Activated CD4-positive, alpha-beta T cell treated with anti-CD3 and anti-CD28 coated beads for 1 hour (primary cell): ENCODE measurements at places on chromosomes 6 and 20.

GRCh38 chr6:44020148-44020547 is 107.1 kb downstream of the MRPL14 start:
- no peak for DNase-seq

GRCh38 chr20:37020636-37021035 is 69.1 kb upstream of the SAMHD1 start:
- DNase-seq = no peak

- DNase-seq = no peak
Observed at GRCh38 chr20:46964618-46965455, 70.2 kb downstream of the EYA2 start.

DNA sequence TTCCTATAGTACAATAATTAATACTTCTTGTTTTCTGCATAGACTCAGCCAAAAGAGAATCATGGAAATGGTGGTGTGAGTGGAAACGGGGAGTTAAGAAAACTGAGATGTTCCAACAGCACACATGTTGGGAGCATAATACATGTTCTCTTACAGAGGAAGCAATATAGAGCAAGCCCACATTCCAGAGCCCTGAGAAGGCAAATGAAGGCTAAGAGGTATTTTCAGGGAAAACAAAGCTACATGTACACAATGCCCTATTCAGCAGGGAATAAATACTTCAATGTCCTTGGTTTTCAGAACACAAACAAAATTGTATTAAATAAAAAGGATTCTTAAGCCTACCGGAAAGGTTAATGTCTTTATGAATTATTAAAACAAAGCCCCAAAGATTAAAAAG is 35.1 kb upstream of the SMIM8 start:
- no peak for DNase-seq

DNA sequence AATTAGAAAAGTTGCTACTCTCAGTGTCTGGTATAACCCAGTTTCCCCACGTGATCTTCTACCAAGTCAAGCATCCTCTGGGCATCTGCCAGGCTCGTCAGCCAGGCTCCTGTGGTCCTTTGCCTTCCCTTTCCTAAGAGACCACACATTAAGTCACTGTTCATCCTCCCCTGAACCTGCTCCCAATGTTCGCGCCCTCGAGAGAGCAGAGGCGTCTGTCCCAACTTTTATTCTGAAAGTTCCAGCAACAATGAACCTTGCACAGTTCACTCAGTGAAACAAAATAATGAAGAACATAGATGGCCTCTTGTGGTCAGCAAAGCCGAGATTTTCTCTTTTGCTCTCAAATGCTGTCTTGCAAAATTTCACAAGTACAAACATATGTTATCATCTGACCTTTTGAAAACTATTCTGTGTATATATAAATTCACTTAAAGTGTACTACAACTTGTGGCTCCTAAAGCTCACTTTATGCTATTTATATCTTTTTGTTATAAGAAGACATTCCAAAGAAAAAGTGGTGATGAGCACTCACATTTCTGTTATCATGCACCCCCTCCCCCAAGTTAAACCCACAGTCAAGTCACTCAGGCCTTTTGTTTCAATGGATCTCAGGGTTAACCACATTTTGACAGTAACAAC is 39.2 kb upstream of the NHSL1 start:
- DNase-seq = no peak

GRCh38 chr6:89184344-89184743 is 32.8 kb downstream of the GABRR1 start:
- no peak for DNase-seq

DNA sequence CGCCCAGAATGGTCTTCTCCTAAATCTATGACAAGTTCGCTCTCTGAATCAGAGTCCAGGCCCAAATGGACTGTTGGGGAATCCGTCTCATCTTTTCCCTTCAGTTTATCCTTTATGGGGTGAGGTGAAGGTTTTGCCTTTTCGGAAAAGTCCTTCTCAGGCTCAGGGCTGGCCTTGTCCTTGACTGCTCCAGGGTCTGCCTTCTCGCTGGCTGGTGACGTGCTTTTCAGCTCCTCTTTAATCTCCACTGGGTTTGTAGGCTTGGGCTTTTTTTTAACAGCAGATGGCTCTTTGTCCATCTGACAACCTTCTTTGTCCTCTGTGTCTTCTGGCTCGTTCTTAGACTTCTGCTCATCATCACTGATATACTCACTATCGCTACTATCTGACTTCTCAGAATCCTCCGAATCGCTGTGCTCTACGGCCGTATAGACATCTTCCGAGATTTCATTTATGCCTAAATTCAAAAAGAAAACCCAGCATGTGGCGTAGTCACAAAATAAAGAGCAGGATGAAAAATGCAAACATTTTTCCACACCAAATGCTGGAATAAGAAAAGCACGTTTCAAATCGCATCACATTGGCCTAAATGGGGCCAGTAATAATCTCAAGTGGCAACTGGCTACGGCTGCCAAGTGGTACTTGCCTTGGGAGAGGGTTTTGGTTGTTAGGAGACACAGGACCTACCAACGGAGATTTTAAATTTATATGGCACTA is 110.3 kb downstream of the ZMYND8 start:
- no peak for DNase-seq

- DNase-seq = no peak
Observed at GRCh38 chr6:150767571-150768018, 97.9 kb upstream of the MTHFD1L start.

GRCh38 chr6:44056392-44057237 is 70.6 kb downstream of the MRPL14 start:
- no peak for DNase-seq

DNA sequence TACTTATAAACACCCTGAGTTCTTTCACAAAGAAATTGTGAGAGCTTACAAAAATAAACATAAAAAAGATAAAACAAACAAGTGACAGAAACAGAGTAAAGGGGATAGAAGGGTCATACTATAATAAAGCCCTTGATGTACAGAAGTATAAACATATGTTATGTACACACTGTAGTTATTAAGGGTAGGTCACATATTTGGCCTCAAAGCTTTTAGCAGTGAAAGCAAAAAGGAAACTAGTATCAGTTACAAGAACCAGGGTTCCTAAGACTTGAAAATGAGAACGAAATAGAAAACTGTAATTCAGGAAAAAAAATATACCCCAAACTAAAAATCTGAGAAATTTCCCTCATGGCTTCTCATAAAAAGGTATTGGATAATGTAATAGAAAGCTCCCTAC is 380.6 kb downstream of the HDGFL1 start:
- no peak for DNase-seq

- no peak for DNase-seq
Observed at GRCh38 chr6:43495409-43495941, 14.7 kb downstream of the LRRC73 start.

DNA sequence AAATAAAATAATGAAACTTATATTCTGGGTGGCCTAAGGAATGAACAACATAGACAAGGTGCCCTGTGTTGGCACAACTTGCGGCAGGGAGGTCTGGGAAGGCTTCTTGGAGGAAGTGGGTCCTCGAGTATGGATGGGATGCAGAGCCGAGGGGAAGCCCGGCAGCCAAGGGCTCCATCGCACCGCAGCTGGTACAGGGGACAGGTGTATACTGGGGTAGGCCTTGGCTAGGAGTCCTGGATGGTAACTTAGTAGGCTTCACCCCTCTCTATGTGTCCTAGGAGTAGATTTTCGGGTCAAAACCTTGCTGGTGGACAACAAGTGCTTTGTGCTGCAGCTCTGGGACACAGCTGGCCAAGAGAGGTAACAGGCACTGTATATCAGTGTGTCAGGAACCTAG is 28.0 kb downstream of the RAB44 start:
- DNase-seq = no peak

GRCh38 chr20:64112691-64113443 is 5.5 kb upstream of the NPBWR2 start:
- DNase-seq = no peak

- no peak for DNase-seq
Observed at GRCh38 chr6:90078513-90079289, 184.4 kb downstream of the GJA10 start.

DNA sequence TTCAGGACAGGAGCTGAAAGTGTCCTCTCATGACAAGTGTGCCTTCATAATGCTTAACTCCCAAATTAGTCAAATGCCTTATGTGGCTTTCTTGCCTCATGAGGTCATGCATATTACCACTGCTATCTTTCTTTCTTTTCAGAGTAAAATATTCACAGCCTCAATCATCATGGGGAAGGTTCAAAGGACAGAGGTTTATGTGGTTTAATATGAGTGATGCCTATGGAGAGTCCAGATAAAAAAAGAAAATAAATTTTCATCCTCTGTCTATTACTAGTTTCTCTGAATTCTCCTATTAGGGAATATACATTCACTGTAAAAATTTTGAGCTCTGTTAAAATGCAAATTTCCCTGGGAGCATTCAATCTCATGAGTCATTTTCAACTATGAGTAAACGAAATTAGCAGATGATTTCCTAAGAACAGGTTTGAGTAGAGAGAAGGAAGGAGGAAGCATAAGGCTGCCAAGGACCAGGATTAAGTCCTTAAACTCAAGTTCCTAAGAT is 396.9 kb upstream of the ADGRB3 start:
- no peak for DNase-seq

DNA sequence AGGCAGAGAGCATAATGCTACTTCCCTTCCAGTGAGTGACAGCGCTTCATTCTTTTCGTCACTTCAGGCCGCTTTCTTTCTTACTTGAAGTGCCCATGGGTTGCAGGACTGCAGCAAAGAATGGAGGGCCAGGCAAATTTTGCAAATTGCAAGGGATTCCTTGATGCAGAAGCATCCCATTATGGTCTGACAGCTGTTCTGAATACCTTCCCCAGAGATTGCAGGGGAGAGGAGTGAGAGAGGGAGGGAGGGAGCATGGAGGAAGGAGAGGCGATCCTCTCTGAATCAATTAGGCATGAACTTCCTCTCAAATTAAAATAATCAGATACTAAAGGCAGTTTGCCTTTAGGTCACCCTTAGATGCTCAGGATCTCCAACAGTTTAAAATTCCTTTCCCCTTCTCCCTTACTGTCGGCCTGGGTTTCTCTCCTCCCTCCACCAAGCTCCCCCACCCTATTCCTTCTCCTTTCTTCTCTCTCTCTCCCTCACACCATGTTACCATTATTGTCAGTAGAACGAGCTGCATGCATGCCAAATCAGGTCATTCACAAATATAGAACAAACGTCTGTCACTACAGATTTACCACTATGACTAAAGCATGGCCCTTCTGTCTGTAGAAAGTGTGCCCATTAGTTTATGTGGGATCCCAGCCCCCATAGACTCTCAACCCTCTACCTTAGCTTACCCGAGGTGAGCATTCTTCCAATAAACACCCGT is 289.2 kb downstream of the CD83 start:
- DNase-seq = no peak

DNA sequence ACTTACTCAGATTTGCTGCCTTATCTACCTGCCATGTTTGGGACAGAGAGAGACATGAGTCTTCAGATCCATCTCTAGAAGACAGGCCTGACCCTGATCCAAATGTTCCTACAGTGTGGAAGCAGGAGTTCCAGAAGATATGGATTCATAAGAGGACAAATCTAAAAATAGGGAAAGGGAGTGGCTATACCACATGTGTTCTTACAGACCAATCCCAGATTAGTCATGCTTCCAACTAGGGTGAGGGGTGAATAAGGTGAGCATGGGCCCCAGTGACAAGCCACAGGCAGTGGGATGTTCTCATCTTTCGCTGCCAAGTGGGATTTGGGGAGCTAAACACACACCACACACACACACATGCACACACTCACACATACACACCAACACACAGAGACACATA is 670.7 kb upstream of the CITED2 start:
- DNase-seq = no peak

- DNase-seq = no peak
Observed at GRCh38 chr6:89024456-89024855, 56.1 kb upstream of the PNRC1 start.

DNA sequence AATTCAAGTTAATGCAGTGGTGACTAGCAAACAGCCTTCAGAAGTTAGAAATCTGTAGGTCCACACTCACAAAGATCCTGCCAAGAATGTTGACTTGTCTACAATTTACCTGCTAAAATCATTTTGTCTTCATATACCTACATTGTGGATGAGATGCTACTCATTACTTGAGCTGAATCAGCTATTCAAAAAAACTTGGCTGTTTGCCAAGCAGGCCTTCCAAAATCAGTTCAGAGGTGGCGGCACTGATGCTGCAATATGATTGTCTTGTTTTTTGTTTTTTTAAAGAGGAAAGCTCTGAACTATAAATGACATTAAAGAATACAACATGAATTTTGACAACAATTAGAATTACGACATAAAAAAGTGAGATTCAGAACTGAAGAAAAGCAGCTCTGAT is 354.7 kb upstream of the KHDRBS2 start:
- no peak for DNase-seq

- DNase-seq = no peak
Observed at GRCh38 chr6:89037141-89037900, 43.2 kb upstream of the PNRC1 start.

GRCh38 chr6:127547215-127547614 is 28.1 kb upstream of the MTCL3 start:
- no peak for DNase-seq

- no peak for DNase-seq
Observed at GRCh38 chr6:113879186-113880096, 22.3 kb downstream of the MARCKS start.

- peak; percentile 7 for DNase-seq
Observed at GRCh38 chr20:63968136-63968927, 1.4 kb downstream of the ZNF512B start.

DNA sequence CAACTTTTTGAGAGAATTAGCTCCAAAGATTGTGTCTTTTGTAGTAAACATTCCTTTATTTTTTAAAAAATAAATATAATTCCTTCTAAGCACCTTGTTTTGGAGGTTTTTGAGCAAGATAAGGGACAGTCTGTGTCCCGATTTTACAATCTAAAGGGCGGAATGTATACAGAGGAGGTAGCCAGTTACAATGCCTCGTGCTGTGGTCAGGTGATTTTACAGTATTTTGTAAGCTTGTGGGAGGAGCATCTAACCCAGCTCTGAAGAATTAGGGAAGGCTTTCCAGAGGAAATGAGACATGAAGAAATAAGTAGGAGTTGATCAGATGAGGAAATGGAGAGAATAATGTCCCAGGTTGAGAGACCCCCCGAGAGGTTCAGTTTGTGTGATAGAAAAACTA is 1.3 kb downstream of the HINT3 start:
- DNase-seq = no peak
